ENCODE measurements at places on chromosomes 1 and 21. TPM values are rescaled to one million over a fixed set of nuclear protein-coding genes. Genes with fewer than 3 reads are reported as not detected.

The ABL2 gene
- 17.4 TPM for total RNA-seq

The FBXO2 gene
- total RNA-seq, result 0.42 TPM

DNA sequence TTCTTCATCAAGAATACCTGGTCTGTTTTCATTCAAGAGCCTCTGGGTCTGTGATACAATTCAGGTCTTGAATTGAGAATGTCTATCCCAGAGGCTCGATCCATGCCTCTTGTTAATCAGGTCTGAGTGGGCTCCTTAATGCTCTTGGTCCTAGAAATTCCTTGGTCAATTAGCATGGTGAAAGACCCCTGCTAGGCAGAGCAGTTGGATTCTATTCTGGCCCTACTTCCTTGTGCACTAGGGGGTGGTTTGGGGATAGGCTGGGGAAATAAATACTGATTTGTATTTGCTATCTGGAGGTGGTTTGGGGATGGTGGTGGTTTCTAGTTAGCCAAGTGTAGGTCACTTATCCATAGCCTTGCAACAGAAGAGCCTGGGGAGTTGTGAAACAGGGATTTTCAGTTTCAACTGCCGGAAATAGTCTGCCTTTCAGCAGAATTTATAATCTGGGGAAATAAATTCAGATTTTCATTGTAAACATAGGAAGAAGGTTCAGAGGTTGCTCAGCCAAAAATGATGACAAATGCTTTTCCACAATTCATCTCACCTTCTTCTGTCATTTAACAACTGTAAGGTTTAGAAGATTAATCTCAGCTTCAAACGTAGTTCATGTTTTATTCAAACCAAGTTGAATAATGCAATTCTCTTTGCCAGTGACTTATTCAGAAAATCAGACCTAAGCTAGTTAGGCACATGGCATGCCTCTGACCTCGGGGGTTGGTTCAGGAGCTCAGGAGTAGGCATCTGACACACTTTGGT, 22.2 kb upstream of the SCAF4 start:
- DNase-seq, result no peak

The GUCA2B gene
- total RNA-seq, result not detected

GRCh38 chr1:220511785-220512184, 16.2 kb upstream of the MARK1 start:
- no peak for DNase-seq

GRCh38 chr1:208242146-208242545, 2.0 kb downstream of the PLXNA2 start:
- DNase-seq, result no peak

- no peak for DNase-seq
Observed at GRCh38 chr1:153401461-153401860, 10.6 kb upstream of the S100A8 start.

DNA sequence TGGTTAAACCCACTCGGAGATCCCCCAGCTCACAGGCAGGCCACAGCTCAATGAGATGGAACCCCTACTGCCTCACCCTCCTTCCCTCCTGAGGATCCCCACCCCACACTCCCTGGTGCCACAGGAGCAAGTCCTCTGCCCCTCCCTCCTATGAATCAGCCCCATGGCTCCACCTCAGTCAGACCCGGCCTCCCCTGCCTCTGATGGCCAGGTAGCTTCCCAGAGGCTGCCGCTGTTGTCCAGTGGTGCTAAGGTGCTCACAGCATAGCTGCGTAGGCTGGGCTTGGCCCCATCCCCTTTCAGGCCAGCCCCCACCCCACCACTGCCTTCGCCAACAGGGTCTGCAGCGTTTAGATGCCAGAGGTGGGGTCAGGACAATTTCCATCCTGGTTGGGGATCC, 98.5 kb upstream of the IGSF21 start:
- DNase-seq, result no peak

The IQGAP3 gene
- 11.8 TPM for total RNA-seq

GRCh38 chr1:32774950-32775634, 42.1 kb downstream of the YARS1 start:
- DNase-seq, result no peak

The LGR6 gene
- 0.37 TPM for total RNA-seq

GRCh38 chr1:155507945-155508344, 54.7 kb downstream of the ASH1L start:
- no peak for DNase-seq

- DNase-seq, result no peak
Observed at GRCh38 chr1:224507771-224508523, 73.3 kb upstream of the WDR26 start.

GRCh38 chr1:68600049-68600661, 103.3 kb upstream of the DEPDC1 start:
- DNase-seq, result no peak

The GRHL3 gene
- 15.1 TPM for total RNA-seq

GRCh38 chr1:175842550-175842949, 99.2 kb upstream of the TNR start:
- DNase-seq, result no peak

GRCh38 chr1:21907079-21907418, 30.1 kb downstream of the HSPG2 start:
- no peak for DNase-seq

DNA sequence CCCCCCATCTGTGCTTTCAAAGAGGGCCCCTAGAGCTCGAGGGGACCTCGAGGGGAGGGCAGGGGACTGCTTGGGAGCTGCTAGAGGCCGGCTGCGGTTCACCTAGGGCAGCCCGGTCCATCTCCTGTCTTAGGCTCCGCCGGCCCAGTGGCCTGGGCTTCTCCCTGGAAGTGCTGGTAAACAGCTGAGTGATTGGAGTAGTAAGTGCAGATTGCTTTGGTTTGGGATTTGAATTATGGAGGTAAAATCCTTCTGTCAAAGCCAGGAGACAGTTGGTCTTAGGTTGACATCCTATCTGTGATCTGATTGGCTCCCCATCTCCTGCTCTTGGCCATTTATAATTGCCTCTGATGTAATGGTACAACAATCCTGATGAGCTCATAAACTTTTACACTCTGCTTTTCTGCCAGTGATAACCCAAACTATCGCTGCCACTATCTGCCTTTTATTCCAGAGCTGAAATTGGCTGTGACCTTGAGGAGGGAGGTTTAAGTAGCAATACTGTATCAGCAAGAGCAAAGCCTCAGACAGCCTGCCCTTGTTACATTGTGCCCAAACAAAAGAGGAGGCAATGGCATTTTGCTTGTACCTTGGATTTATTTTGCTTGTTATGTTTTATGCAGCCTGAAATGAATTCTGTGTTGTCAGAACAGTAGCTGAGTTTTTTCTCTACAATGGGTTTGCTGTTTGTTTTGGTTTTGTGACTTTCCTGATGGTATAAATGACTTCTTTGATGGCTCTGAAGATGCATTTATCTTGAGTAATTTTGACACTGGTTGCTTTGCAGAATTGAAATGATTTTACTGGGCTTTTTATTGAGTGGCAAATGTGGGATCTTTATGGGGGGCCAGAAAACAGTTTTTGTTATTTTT, 2.4 kb downstream of the ARID1A start:
- peak; percentile 87 for DNase-seq

The BEND5 gene
- total RNA-seq, result 10.3 TPM

GRCh38 chr1:56377431-56377830, 201.9 kb downstream of the PLPP3 start:
- no peak for DNase-seq

The TPTE gene
- not detected for total RNA-seq

DNA sequence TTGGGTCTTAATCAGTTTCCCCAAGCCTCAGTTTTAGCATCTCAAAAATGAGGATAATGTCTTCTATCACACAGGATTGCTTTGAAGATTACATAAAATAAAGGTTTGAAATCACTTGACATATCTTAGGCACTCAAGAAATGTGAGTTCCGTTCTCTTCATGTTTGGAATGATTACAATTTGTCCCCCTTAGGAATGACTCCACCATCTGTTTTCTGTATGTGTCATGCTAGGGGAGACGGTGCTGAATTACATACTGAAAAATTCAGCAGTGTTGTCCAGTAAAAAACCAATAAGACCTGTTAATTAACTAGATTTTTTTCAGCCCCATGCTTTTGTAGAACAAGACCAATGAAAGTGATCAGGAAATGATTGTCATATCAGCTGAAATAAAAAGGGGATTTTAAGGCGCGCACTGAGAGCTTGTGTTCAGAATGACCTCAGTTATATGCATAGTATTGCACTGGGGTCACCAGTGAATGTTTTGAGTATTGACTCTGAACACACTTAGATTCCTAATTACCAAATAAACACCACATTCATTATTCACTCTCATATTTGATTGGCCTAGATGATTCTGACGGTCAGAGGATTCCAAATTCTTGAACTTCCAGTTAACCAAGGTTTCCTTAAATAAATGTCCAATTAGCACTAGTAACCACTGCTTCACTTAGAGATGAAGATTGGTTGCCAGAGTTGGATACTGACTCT, 114.5 kb upstream of the KCNK2 start:
- DNase-seq, result no peak

The SLAMF8 gene
- total RNA-seq, result 0.69 TPM

The TGFB2 gene
- total RNA-seq, result 32.8 TPM

DNA sequence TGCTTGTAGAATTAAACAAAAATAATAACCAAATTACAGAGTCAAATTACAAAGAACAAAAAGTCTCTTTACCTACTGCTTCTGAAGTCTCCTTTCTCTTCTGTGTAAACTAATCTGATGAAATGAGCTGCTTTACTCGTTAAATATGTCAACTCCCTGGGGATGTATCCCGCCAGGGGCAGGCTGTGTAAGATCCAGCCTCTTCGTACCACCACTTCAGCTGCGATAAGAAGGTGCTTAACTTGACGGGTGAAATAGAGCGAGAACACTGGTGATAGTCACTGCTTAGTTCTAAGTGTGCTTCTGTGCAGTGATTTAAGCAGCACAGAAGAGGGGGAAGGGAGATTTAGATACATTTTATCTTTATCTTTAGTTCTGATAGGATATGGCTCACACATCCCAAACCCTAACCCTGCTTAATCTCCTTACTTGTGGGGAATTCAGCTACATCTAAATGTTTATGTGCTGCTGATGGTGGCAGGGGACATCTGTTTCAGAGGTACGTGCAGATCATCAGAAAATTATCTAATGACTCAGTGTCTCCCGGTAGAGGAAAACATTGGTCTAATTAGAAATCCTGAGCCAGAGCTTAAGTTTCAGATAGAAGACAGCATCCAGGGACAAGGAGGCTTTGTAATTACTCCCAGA, 46.0 kb downstream of the RHOU start:
- no peak for DNase-seq

GRCh38 chr21:25487046-25487594, 120.2 kb downstream of the MRPL39 start:
- no peak for DNase-seq

GRCh38 chr1:224784265-224785039, 145.0 kb upstream of the DNAH14 start:
- no peak for DNase-seq

The FAM151A gene
- total RNA-seq, result not detected

DNA sequence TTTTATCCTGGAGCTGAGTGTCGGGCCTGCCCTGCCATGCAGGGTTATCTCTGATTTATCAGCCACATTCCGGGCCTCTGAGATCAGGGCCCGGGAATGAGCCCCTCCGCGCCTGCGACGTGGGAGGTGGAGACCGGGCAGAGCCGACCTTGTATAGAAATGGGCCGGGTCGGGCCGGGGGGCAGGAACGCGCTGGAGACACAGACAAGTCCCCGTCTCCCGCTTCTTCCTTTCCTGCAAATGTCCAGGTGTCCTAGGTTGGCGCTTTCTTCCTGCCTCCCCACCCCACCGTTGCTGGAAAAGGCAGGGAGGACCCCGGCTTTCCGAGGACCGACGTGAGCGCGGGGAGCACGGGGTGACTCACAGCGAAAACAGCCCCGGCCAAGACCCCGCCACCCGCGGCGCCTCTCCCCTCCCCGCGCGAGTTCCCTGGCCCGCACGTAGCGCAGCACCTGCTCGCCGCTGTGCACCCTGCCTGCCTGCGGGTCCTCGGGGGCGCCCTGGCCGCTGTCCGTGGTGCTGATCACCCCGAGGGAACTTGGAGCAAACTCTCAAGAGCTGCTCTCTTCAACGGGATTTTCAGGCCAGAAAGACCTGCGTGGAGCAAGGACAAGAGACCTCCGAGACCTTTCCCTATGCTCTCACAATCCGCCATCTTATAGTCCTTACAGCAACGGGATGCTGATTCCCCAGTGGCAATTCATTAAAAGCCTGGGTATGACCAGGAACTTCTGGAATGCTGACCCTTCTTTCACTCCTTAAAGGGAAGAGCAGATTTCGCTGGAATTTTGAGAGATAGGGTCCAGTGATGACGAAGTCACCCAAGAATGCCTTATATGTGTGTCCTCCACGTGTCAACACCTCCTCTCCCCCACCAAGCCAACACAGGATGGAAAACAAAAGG, 475 bp upstream of the NPPB start:
- no peak for DNase-seq

GRCh38 chr1:230125141-230125540, 58.1 kb downstream of the GALNT2 start:
- DNase-seq, result no peak

- no peak for DNase-seq
Observed at GRCh38 chr21:46322351-46323226, 1.1 kb downstream of the C21orf58 start.

The NENF gene
- 42.5 TPM for total RNA-seq

The ANGPTL1 gene
- total RNA-seq, result 47.5 TPM

The CD84 gene
- total RNA-seq, result 5.3 TPM

DNA sequence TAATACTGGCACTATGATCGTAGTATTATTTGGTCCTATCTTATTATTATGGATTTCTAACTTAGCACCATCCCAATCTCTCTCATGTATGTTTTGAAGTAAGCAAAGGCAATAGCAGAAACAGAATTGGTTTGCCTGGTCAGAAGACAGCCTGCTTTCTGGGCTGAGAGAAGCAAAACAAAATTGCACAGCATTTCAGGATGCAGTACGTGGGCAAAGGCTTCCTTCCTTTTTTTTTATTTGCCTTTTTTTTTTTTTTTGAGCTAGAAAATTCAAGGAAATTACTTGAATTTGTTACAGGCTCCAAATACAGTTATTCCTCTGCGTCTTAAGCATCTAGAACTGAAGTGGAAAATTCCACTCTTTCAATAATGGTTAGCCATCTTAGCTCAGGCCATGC, 8.8 kb downstream of the CDA start:
- DNase-seq, result no peak

- no peak for DNase-seq
Observed at GRCh38 chr1:11307852-11308251, 34.9 kb downstream of the UBIAD1 start.

GRCh38 chr1:203632941-203633340, 6.3 kb downstream of the ATP2B4 start:
- no peak for DNase-seq

DNA sequence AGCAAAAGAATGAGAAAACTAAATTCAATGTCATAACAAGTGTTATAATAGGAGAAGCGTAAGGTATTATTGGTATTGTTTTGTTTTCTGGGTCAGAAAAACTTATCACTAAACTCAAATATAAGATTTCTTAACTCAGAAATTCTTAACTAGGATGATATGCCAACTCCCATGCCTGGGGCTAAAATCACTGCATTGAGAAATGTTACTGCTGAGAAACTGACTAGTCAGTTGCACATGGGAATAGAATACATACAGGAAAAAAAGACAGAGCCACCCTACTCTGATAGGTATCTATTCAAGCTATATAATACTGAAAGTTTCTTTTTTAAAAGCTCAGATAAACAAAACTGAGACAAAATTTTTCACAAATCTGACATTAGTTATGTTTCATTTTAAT, 56.3 kb downstream of the PRPF38A start:
- no peak for DNase-seq

GRCh38 chr1:81808760-81809159, 8.0 kb downstream of the ADGRL2 start:
- no peak for DNase-seq

GRCh38 chr1:156551869-156552268, 20.5 kb downstream of the IQGAP3 start:
- DNase-seq, result no peak

The GPR89B gene
- 22.2 TPM for total RNA-seq

Measured in urinary bladder (tissue), 4 donors.